COLO829 (cell line): ENCODE measurements at places on chromosomes 6 and 20.

GRCh38 chr20:31562241-31562640 lies 42.8 kb upstream of the ID1 start:
- DNase-seq: no peak

DNA sequence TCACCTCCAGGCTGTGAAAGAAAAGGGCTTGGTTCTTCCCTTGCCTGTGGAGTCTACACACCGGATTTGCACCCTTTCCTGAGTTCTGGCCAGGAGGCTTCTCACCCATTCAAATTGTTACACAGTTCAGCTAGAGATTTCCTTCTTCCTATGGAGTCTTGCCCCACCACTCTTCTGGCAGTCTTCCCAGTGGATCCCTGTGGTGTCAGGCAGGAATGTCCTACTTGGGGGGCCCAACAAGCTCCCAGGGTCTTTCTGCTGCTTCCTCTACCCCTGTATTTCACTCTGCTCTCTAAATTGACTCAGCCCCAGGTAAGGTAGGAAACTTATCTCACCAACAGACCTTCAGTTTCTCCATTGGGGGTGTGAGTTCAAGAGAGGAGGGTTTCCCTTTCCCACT lies 14.0 kb upstream of the CST9L start:
- no peak for DNase-seq

DNA sequence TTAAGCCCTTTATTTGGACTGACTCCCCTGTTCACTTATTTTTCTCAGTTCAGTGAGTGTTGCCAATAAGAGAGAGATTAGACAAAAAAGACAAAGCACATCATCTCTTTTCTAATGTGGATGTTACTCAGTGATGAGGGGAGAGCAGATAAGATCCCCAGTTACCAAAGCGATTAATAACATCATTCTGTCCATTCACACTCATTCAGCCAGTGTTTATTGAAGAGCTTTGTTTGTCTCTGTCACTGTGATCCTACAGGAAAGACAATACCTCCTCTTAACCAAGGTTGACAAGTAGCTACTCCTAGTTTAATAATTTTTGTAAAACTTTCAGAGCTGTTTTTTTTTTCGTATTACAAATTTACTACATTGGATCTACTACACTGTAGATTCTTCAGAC lies 163.0 kb downstream of the EYA4 start:
- DNase-seq: no peak

DNA sequence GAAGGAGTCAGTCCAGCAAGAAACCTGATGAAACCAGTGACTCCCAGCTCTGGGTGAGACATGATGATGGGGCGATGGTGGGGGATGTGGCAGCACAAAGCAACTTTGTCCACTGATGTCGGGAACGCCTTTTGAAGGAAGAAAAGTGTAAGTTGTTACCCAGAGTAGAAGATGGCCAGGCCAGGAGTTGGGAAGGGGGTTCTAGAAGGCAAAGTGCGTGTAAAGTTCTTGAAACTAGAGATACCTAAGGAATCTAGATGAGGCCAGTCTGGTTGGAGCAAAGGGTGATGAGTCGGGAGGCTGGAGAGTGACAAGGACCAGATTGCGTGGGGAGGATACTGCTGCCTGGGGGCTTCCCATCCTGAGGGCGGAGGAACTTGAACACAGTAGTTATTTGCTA lies 117.0 kb downstream of the PHACTR3 start:
- no peak for DNase-seq

GRCh38 chr6:16102208-16102607 lies 26.7 kb upstream of the MYLIP start:
- DNase-seq: no peak

DNA sequence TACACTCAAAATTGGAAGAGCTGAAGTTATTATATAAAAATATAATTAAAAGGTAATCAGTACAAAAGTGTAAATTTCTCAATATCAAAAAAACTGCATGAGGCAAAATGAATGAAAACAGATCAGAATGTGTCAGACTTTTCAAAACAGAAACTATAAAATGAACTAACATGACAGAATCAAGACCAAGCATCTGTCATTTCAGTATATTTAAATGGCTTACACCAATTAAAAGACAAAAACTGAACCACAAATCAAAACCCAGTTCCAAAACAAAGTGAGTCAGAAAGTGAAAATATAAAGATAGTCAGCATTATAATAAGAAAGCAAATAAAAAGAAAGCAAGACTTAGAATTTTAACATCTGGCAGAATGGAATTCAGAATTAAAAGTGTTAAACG lies 289.7 kb downstream of the UBE3D start:
- no peak for DNase-seq

- DNase-seq: no peak
These were observed 42.8 kb upstream of the FAM50B start for GRCh38 chr6:3806169-3806922.

- DNase-seq: peak; percentile 80
These were observed 32.0 kb downstream of the POM121L2 start for GRCh38 chr6:27280064-27280539.

DNA sequence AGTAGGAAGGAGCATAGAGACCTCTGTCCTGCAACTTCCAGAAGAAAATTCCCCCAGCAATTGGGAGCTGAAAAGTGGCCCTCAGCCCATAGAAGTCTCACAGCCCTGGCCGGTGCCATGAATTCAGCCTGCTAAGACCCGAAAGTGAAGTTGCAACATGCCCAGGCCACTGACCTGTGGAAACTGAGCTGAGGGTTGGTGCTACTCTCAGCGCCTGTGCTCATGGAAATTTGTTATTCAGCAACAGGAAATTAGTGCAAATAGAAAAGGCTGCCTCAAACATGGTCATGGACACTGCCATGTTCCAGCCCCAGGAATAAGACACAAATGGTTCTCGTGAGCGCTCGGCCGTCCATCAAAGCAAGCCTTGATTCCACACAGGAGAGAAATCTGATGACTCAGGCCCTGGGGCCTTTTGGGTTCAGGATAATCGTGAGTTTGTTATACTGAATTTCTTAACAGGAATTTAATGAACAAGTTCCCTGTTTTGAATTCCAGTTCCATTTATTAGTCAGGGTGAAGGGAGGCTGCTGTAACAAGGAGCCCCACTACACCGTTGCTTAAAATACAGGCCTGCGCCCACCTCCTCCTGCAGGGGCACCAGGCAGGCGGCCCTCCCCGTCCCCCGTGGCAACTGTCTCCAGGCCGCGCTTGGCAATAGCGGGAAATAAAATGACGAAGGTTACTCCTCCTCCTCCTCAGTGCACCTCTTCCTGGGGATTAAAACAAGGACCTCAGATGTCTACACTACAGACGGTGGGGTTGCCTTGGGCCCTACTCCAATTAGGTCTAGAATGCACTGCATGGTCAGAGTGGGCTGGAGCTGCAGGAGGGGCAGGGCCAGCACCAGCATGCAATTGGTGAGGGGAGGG lies 152.9 kb downstream of the ERMARD start:
- DNase-seq: peak; percentile 32

DNA sequence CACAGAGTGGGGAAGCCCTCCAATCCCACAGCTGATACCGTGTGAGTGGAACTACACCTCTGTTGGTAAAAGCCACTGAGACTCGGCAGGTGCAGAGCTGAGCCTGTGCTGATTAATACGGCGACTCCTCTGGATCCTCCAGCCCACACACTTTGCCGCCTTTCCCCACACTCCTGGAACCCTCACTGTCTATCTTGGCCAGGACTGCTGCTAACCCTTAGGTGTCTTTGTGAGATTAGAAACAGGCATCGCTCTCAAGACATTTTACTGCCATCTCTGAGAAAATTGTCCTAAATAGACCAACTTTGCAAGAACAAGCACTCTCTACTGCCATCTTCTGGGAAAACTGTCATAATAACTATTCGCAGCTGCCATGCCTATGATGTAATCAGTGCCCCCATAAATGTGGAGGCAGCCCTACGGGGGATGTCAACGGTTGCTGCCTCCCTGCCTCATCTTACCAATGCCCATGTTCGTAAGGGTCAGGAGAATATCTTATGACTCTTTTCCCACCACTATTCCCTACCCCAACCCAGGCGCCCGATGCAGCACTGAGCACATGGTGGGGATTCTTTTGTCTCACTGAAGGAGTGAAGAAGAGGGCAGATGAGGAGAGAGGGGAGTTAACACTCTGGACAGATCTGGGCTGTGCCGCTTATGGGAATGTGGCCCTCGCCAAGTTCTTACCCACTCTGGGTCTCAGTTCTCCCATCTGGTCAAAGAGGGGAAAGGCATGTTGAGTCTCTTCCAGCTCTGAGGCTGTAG lies 26.1 kb upstream of the KCNB1 start:
- peak; percentile 73 for DNase-seq

- no peak for DNase-seq
These were observed 9.9 kb upstream of the GTSF1L start for GRCh38 chr20:43736588-43737158.

DNA sequence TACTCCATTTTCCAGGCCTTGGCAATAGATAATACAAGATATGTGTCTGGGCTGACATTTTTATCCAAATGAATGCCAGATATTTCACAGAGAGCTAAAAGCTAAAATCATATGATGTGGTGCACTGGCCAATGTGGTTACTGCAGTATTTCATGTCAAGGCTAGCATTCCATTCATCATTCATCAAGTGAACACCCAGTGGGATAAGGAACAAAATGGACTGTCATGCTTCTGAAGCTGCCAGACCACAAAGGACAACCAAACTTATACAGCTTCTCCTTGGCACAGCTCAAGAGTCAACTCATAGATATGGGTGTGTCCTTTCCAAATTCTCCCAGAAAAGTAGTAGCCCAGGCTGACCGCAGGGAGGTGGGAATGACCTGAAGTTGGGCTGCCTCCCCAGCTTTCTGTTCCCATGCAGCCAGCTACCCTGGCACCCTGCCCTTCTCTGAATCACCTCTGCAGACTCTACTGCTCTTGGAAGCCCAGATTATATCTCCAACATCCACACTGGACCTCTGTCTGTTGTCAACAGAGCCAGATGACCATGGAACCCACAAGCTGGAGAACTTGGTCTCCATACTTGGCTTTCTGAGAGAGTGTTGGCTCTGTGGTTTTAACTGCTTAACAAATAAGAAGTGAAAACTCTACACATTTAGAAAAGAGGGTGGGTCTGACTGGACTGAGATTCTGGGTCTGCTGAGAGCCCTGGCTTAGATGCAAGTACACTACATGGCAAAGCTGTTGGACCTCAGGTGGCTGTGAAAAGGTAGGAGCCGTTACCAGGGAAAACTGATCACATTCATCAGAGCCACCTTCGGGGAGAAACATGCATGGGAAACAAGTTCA lies 122.8 kb downstream of the ALDH8A1 start:
- DNase-seq: peak; percentile 61

DNA sequence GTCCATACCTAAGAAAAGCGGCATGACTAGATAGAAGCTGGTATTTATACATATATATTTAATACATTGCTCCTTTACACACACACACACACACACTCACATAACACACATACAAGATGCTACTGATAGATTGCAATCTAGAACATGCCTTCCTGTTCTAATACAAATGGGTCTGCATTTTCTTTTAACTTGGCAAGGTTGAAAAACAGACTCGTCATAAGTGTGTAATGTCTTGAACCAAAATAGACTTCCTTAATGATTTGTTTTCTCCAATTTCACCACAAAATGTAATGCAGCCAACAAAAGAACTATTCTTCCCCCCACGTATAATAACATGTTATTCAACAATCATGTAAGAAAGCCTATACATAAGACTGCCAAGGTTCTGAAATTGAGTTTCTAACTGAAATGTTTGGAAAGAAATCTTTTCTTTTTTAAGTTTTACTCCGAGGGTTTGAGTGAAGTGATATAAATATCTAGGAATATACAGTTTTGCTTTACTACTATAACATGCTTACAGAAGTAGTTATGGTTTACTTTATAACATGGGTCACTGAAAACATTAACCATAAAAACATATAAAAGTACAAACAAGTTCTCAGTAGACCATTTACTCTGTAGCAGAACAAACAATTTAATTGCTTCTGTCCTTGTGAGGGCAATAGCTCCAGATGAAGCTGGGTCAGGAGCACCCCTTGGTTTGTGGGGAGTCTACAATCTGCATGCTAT lies 207.5 kb downstream of the FOXC1 start:
- peak; percentile 72 for DNase-seq

DNA sequence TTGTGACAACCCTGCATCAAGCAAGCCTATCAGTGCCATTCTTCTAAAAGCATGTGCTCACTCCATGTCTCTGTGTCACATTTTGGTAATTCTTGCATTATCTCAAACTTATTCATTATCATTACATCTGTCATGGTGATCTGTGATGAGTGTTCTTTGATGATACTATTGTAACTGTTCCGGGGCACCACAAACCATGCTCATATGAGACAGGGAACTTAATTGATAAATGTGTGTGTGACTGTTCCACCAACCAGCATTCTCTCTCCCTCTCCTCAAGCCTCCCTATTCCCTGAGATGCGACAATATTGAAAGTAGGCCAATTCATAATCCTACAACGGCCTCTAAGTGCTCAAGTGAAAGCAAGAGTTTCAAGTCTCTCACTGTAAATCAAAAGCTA lies 4.0 kb downstream of the HUS1B start:
- no peak for DNase-seq

GRCh38 chr6:117265410-117266256 lies at the start of gene VGLL2:
TSS of gene VGLL2 (plus strand) at chr6:117265558. CDS start at chr6:117265764, 206 bp downstream.
- peak; percentile 15 for DNase-seq

- no peak for DNase-seq
These were observed 160.9 kb downstream of the SOD2 start for GRCh38 chr6:159532155-159532554.

DNA sequence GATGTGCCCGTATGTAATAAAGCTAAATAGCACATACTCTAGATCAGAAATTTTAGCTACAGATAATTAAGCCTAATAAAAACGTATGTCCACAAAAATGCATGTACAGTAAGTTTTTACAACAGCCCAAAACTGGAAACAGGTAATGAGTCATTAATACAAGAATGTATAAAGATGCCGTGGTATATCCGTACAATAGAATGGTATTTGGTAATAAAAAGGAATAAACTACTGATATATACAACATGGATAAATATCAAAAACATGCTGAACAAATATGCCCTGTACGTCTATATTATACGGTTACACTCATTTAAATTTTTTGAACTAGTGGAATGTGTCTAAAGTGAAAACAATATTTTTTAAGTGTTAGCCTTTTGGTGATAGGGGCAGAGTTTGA lies 128.2 kb upstream of the ADGRB3 start:
- no peak for DNase-seq

DNA sequence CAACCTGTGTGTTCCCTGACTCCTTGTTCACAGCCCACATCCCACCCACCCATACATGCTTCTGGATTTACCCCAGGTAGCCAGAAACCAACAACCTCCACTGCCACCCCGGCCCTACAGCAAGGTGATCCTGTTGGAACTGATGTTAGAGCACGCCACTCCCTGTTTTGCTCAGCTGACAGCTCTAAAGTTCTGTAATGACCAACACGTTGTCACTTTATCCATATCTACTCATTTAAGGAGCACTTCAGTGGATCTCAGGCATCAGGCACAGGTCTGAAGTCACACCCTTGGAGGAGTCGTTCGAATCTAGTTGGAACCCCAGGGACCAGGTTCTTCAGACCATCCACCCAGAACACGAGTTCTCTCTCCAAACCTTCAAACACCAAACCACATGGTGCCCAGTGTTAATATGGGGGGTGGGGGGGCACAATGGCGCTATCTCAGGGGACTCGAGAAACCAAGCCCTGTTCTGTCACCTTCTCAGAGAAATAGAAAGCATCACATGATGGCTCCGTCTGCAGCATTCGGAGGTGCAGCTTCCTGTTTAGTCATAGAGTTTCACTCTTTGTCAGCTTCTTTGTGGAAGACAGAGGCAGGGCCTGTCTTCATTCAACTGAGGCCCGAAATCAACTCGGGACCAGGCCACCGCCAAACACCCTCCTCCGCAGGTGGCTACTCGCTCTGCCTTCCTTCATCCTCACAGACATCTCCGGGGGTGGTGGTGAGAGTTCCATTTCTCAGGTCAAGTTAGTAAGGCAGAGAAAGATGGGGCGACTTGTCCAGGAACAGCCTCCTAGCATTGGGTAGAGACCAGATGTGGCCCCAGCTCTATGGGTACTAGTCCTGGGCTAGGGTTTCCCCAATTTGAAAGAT lies 142.2 kb downstream of the NFATC2 start:
- peak; percentile 67 for DNase-seq
